NCI-H748 treated with DMSO at 0.1 percent for 48 hours (cell line): ENCODE measurements at places on chromosomes 3 and 15.

DNA sequence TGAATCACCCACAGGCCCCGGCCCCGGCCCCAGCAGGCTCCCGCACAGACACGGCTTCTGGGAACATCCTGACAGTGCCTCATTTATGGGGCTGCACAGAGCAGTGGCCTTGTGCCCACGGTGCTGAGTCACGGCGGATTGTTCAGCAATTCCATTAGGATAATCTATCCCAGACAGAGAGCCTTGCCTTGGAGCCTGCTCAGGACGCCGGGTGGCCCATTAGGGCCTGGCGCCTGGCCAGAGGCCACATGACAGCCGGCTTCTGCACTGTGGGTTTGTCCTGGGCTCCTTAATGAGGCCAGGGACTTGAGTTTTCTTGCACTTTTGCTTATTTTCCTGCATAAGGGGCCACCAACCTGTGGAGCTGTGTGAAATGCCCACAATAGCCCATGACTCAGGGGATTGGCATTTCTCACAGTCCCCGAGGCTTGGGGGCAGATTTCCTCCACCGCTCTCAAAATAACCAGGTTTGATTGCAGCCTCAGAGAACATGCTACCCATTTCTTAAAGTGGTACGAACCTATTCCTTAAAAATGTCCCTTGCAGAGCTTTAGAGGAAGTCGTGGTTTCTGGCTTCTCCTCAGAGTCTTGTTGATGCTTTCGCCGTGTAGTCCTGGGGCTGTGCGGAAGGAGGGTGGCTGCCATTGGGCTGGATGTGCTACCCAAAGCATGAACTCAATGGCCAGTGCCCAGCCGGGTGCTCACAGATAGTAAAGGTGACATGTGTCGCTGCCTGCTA lies 19.0 kb downstream of the SYNM start:
- no peak for DNase-seq

DNA sequence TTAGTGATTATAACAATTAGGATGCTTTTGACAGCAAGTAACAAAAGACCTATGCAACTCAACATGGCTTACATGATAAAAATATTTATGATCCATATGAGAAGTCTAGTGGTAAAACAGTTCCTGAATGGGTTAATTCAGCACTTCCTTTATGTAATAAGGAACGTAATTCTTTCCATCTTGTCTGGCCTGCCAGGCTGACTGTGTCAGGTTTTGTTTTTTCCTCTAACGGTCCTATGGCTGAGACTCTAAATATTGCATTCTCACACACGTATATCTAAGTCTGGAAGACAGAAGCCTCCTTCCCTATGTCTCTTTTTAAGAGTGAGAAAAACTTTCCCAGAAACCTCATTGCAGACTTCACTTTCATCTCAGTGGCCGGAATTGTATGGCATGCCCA lies 50.6 kb downstream of the DUT start:
- no peak for DNase-seq

DNA sequence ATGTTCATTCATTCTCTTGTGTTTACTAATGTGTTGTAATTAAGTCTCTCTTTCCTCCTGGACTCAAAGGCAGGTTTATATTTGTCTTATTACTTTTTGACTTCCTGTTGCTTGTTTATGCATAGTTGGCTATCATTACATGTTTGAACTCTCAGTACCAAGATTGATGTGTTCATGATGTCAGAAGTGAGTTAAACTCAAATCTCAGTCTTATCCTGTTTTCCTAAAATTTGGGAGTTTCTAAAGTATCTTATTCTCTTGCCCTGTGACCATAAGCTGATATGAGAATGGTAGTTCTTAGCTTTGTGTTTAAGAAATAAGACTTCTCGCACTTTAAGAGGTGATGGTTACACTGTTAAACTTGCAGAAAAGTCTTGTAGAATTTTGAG lies 5.2 kb downstream of the GLCE start:
- no peak for DNase-seq

DNA sequence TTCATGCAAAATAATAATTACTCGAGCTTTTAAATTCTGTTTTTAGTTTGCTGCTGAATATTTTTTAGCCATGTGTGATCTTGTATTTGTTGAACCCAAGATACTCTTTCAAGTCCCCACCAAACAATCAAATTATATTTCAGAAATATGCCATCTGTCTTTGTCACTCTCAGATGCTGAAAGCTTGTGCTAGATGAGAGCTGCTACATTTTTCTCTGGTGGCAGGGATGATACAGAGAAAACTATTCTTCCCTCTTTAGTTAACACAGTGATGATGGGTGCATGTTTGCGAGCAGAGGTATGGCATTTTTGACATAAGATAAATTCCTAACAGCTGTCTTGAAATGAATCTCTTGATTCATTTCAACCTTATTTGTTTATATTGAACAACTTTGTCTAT lies 100.6 kb upstream of the NPHP3 start:
- DNase-seq, result no peak

DNA sequence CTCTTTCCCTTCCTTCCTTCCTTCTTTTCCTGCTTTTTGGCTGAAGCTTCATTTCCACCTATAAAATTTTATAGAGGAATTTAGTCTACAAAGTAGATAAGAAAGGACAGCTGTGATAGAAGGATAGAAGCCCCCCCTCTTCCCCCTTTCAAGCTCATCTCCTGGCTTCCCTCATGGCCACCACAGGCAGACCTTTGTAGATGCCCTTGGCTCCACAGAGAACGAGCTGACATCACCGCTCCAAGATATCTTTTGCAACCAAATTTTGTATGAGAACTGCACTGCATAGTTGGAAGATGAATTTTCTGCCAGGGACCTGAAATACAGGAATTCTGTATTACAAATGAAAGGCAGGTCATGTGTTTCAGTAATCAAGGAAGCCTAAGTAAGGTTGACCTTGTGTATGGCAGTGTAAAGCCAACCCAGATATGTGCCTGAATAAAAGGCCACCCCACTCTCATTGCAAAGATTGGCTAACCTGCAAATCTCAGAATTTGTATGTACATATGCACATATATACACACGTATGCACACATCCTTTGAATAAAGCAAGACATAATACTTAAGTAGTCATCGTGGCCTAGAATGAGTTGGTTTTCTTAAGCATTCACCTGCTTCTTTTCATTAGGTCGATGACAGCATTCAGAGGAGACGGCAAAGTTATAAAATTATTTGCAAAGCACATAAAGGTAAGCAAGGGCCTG lies 57.1 kb upstream of the FILIP1L start:
- DNase-seq, result no peak

GRCh38 chr3:13484851-13485590 lies 4.9 kb downstream of the HDAC11 start:
- no peak for DNase-seq

- DNase-seq, result peak; percentile 27
Measured at GRCh38 chr15:23857028-23857641, 170.0 kb upstream of the NDN start.
